ENCODE measurements at places on chromosomes 1 and 21. TPM values are rescaled to one million over a fixed set of nuclear protein-coding genes. Genes with fewer than 3 reads are reported as not detected.

The LHX4 gene
- polyA plus RNA-seq: 1.3 TPM

DNA sequence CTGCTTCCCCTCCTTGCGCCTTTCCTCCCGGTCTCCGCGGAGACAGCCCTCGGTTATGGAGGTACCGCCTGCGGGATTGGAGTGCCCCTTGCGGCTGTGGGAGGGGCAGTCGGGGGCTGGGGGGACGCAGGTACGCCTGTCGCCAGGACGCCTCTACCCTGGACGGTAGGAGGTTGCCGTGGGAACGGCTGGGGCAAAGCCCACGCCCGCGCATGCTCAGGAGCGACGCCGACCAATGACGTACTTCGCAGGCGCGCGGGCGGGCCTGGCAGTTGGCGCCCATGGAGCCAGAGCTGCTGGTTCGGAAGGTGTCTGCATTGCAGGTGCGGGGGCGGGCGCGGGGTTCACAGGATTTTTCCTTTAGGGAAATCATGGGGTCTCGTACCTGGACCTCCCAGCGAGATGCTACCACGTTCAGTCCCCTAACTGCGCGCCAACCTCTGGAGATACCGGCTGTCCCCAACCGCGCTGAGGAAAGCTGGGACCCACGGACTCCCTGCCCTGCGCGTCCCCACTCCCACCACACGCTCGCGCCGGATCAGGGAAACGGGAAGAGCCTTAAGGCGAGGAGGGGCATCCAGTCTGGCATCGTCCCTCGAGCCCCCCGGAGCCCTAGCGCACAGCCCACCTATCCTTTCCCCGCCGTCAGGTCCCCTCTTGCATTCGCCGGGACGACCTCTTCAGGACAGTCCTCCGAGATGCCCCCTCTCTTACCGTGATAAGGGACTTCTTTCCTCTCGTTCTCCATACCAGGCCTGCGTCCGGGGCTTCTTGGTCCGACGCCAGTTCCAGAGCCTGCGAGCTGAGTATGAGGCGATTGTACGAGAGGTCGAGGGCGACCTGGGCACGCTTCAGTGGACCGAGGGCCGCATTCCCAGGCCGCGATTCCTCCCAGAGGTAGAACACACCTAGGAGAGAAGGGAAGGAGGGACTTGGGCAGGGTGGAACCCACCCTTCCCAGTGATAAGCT is at the start of gene IQCC:
Gene IQCC, plus strand, starts transcription at position 271 of the 970 bp plus-strand sequence. Its CDS starts 11 bp downstream, at position 282.
- H3K4me1 ChIP-seq: peaks cover 44% of the 10 kb centered on the region
- H3K27me3 ChIP-seq: no peaks in the 10 kb centered on the region
- DNase-seq: peak; percentile 91
- peak within 1 kb of the TSS; percentile 90 for H3K4me3 ChIP-seq

GRCh38 chr1:51299185-51299885 is 31.0 kb downstream of the TTC39A start:
- no peaks in the 10 kb centered on the region for H3K36me3 ChIP-seq
- H3K4me3 ChIP-seq: no peak overlapping the region
- peaks cover 25% of the 10 kb centered on the region for H3K4me1 ChIP-seq
- no peaks in the 10 kb centered on the region for H3K27me3 ChIP-seq
- H3K27ac ChIP-seq: no peak overlapping the region

DNA sequence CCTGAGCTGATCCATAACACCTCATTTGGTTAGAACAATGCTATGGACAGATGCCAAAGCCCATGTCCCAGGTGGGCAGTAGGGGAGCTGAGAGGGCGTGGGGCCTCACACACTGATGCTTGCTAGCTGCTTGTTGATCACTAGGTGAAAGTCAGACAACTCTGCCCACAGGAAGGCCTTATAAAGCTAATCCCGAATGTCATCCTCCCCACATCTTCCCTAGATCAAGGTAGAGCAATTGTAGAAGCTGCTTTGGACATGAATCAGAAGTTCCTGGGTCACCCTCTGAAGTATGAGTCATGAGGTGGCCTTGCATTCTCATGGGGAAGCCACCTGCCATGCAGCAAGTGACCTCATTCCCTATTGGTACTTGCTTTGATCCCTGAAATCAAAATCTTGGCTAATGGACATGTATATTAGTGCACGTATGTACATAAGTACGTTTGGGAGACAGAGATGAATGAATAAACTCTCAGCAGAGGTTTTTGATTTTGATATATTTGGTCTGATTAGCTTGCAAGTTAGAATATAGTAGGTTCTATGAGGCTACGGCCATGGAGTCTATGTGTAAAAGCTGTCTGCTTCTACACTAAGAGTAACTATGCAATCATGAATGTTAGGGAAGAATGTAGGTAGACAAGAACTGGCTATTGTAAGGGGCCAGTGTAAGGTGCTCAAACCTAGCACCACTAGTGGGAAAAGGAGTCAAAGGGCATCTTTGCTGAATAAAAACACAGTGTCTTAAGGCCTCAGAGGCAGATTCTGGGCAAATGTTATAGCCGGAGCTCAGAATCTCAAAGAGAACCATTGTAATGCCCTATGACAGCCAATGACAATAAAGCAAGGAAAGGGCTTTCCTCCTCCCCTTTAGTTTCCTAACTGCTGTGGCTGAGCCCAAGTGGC is 52.6 kb downstream of the ABCA4 start:
- H3K27me3 ChIP-seq: peaks cover 2% of the 10 kb centered on the region
- H3K4me1 ChIP-seq: peaks cover 40% of the 10 kb centered on the region
- H3K36me3 ChIP-seq: no peaks in the 10 kb centered on the region
